Activated CD4-positive, alpha-beta T cell treated with anti-CD3 and anti-CD28 coated beads, Interleukin-2, amount 50 U/mL, for 1 hour (primary cell): ENCODE measurements at places on chromosomes 5 and 9.

- DNase-seq, result no peak
Observed at GRCh38 chr5:175542232-175542965, 64.0 kb downstream of the SFXN1 start.

DNA sequence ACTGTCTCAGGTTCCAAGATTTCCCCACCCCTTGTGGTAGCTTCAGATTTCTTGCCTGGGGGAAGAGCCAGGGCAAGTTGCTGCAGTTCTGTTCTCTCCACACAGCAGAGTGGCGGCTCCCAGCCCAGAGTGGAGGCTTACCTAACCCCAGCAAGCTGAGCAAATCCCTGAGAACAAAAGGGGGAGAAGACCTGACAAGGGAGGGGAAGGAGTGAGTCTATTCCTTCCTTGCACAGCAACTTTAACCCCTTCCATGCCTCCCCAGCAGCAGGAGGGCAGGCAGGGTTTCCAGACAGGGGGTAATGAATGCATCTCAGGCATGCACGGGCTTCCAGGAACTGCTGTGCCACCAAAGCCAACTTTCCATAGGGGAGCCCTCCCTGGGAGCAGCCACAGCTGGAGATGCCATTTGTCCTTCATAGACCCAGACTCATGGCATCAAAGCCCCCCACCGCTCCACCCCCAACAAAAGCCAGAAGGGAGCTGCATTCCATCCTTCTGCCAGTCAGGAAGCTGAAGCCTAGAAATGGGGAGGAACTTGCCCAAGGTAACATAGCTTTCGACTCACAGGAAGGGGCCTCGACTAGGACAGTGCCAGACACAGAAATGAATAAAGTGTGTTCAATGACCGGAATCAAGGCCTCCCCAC is 28.8 kb upstream of the FAT2 start:
- DNase-seq, result no peak

DNA sequence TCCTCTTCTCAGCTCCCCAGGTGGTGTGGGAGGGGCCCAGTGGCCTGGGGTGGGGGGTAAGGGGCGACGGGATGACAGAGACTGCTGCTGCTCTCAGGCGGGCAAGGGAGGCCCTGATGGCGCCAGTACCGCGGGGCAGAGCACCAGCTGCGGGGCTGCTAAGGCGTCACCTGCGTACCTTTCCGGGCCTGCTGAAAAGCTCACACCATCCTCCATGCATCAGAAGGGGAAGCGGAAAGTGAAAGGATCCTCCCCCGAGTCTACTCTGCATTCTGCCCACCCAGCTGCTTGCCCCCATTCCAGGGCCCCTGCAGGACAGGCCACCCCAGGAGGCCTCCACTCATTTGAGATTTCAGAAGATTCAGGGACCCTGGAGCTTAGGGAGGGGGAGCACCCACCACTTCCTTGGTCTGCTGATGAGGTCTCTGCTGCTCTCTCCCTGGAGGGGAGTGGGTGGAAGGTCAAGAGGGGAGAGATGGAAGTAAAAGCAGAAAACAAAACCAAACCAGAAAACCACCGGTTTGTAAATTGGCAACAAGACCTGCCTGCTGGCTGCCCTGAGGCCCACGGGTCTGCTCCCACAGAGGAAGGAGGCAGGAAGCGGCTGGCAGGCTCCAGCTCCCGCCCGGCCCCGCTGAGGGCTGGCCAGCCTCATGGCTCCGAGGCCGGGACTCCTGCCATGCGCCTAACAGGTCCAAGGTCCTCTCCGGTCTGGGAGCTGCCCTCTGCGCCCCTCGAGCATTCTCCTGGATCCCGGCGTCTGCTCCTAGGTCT is 33.6 kb downstream of the PRRT1B start:
- peak; percentile 51 for DNase-seq

DNA sequence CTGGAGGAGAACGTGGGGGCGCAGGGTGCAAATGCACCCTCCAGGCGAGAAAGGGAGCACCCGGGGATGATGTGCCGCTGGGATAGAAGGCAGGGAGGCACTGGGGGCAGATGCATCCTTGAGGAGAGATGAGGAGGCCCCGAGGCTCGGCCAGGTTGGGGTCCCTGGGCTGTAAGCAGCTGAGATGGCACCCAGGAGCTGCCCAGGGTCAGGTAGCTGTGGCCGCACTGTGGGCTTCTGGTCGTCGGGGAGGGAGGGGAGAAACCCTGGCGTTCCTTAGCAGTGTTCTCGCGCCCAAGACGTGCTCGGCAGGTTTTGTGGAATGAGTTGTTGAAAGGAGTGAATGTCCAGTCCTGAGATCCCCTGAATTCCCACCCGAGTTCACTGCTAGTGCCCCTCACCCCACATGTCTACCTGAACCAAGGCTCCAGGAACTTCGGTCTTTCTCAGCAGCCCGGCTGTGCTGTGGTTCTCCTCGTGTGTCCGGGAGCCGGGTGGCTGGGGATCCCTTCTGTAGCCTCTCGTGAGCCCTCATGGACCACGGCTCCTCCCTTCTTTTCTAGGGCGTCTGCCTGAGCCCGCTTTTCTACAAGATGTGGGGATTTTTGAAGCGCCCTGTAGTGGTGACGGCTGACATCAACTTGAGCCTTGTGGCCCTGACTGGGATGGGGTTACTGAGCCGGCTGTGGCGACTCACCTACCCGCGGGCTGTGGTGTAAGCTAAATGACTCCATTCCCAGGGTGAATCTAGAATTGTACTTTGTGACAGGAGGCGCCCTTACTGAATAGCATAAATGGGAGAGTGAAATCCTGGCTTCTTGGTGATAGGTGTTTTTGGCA is 1.1 kb downstream of the POMT1 start:
- DNase-seq, result peak; percentile 63

DNA sequence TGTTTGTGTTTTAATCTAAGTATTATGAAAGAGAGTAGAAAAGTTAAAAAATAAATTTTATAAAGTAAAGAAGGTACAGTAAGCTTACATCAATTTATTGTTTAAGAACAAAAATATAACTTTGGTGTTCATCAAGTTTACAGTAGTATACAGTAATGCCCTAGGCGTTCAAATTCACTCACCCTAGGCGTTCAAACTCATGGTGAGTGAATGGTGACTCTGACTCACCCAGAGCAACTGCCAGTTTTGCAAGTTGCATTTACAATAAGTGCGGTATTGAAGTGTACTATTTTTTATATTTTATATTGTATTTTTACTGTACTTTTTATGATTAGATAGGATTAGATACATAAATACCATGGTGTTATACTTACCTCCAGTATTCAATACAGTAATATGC is 421.3 kb downstream of the CDH12 start:
- DNase-seq, result no peak

GRCh38 chr9:36029202-36029601 is 7.5 kb upstream of the RECK start:
- no peak for DNase-seq
